ENCODE measurements at places on chromosomes 16 and 17. TPM values are rescaled to one million over a fixed set of nuclear protein-coding genes. Genes with fewer than 3 reads are reported as not detected.

DNA sequence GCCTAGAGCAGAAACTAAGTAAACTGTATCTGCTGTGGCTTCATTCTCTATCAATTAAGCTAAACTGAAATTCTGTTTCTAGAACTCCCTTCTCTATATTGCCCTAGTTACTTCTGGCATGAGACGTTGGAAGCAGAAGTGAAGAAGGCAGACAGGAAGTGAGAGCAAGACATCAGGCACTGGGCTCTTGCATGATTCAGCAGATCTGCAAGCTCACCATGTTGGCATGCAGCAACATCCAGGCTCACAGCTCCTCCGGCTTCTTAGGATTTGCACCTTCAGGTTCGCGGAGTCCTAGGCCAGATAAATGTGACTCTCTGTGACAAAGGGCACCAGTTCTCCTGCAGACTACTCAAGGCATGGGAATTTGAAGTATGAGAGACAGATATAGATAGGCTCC lies 148.3 kb downstream of the CDH8 start:
- H3K36me3 ChIP-seq = peaks cover 3% of the 10 kb centered on the region
- H3K27me3 ChIP-seq = no peaks in the 10 kb centered on the region
- no peak for DNase-seq
- H3K4me1 ChIP-seq = peaks cover 2% of the 10 kb centered on the region
- no peak overlapping the region for H3K4me3 ChIP-seq

GRCh38 chr17:36183001-36183971 lies 6.8 kb upstream of the TBC1D3B start:
- no peaks in the 10 kb centered on the region for H3K36me3 ChIP-seq
- H3K27me3 ChIP-seq = peaks cover 9% of the 10 kb centered on the region
- no peaks in the 10 kb centered on the region for H3K4me1 ChIP-seq

Gene MLKL
- 0.42 TPM for total RNA-seq

- H3K27me3 ChIP-seq = no peaks in the 10 kb centered on the region
- DNase-seq = no peak
- no peak overlapping the region for H3K27ac ChIP-seq
- peak overlapping the region; percentile 90 for H3K4me3 ChIP-seq
Measured at GRCh38 chr16:8962393-8963009, 1.2 kb downstream of the USP7 start.

Gene C17orf50
- not detected for total RNA-seq

Gene PLA2G10
- total RNA-seq = 2.2 TPM

GRCh38 chr16:57609541-57610401 lies 18.7 kb upstream of the ADGRG1 start:
- DNase-seq = peak; percentile 30
- H3K27me3 ChIP-seq = no peaks in the 10 kb centered on the region
- no peak overlapping the region for H3K27ac ChIP-seq
- H3K36me3 ChIP-seq = no peaks in the 10 kb centered on the region
- no peaks in the 10 kb centered on the region for H3K4me1 ChIP-seq

DNA sequence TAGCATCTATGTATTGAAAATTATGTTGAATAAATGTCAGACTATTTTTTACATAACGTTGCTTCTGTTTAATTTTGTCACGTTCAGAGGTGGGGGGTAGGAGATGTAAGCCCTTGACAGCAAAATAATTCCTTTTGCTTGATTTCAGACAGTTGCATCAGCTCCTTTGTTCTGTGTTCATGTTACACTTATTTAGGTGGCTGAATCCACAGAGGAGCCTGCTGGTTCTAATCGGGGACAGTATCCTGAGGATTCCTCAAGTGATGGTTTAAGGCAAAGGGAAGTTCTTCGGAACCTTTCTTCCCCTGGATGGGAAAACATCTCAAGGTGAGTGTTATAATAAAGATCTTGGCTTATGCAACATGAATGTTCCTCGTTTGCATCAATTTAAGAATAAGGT lies 4.5 kb downstream of the HERPUD1 start:
- H3K4me1 ChIP-seq = no peaks in the 10 kb centered on the region
- DNase-seq = no peak
- H3K4me3 ChIP-seq = no peak overlapping the region
- H3K27ac ChIP-seq = no peak overlapping the region

Gene G6PC1
- not detected for total RNA-seq

DNA sequence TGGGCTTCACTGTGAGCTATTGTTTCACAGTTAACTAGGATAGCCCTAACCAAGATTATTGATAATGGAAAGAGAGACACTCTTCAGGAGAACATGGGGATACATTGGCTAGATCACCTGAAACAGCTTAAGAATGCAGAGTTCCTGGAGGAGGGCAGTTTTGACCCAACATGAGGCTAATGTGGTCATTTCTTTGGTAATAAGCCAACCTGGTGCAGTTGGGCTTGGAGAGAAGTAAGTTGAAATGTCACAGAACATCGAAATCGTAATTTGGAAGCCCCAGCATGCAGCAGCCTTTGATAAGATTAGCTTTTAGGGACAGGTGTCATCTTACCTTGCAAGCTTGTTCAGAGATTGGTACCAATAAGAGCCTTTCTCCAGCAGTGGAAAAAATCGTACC lies 556.6 kb upstream of the GOT2 start:
- no peak overlapping the region for H3K27ac ChIP-seq
- H3K27me3 ChIP-seq = no peaks in the 10 kb centered on the region
- H3K36me3 ChIP-seq = no peaks in the 10 kb centered on the region
- H3K4me3 ChIP-seq = no peak overlapping the region

Gene SPNS3
- not detected for total RNA-seq

- H3K27me3 ChIP-seq = no peaks in the 10 kb centered on the region
- H3K36me3 ChIP-seq = no peaks in the 10 kb centered on the region
- DNase-seq = no peak
- no peak overlapping the region for H3K27ac ChIP-seq
- H3K4me1 ChIP-seq = no peaks in the 10 kb centered on the region
Measured at GRCh38 chr16:72898216-72898825, 149.6 kb downstream of the ZFHX3 start.

Gene TBC1D3L
- total RNA-seq = 17.0 TPM

Gene CDRT4
- total RNA-seq = 3.8 TPM

DNA sequence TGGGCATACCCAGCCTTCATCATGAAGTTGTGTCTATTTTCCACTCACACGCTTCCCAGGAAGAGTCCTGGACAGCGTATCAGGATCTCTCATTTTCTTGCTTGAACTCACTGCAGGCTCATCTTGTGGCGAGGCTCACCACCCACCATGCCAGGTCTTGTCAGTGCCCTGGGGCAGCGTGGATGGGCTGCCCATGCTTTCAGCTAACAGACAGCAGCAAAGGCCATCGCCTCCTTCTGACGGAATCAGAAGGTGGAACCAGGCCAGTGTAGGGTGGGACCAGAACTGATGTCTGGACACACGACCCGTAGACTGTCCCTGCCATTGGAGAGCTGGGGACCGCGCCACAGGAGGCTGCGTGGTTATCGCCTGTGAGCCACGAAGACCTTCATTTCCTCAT lies 169.4 kb downstream of the FOXL1 start:
- no peaks in the 10 kb centered on the region for H3K36me3 ChIP-seq
- H3K4me1 ChIP-seq = no peaks in the 10 kb centered on the region
- no peak for DNase-seq
- no peaks in the 10 kb centered on the region for H3K27me3 ChIP-seq
- H3K4me3 ChIP-seq = no peak overlapping the region
- H3K27ac ChIP-seq = no peak overlapping the region
